ENCODE measurements at places on chromosomes 5 and 9.

GRCh38 chr9:6757132-6757455 is 679 bp upstream of the KDM4C start:
- DNase-seq: peak; percentile 87

GRCh38 chr5:74995926-74996325 is 56.4 kb downstream of the GCNT4 start:
- DNase-seq: no peak

- DNase-seq: peak; percentile 30
Observed at GRCh38 chr5:55771175-55771655, 33.4 kb downstream of the DDX4 start.

- peak; percentile 45 for DNase-seq
Observed at GRCh38 chr9:31185831-31186230, 1198.6 kb upstream of the ACO1 start.

GRCh38 chr5:56876327-56876726 is 33.1 kb upstream of the SETD9 start:
- DNase-seq: peak; percentile 42

- no peak for DNase-seq
Observed at GRCh38 chr5:109876030-109876725, 186.5 kb downstream of the MAN2A1 start.

DNA sequence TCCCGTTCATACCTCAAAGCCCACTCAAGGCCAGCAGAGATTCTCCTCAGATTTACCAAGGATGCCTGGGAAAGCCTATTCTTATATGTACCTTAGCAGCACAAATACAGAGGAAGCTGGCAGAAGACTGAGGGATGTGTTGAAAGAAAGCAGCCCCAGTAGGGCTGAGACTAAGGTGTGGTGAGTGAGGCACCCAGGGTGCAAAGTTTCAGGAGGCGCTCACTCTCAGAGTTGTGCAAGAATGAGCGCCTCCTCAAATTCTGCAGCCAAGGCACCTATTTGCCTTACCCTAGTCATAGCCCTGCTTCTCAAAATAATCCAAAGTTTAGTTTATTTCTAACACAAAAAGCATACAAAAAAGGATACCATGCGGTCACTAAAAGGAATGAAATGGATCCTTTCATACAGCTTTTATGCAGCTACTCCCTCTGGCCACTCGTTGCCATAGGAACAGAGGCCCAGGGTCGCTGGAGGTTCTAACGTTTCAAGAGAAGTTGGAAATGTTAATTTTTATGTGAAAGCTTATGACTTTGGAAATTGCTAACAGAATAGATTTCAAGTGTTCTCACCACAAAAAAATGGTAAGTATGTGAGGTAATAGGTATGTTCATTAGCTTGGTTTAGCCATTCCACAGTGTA is 79.7 kb upstream of the SMIM23 start:
- DNase-seq: no peak

DNA sequence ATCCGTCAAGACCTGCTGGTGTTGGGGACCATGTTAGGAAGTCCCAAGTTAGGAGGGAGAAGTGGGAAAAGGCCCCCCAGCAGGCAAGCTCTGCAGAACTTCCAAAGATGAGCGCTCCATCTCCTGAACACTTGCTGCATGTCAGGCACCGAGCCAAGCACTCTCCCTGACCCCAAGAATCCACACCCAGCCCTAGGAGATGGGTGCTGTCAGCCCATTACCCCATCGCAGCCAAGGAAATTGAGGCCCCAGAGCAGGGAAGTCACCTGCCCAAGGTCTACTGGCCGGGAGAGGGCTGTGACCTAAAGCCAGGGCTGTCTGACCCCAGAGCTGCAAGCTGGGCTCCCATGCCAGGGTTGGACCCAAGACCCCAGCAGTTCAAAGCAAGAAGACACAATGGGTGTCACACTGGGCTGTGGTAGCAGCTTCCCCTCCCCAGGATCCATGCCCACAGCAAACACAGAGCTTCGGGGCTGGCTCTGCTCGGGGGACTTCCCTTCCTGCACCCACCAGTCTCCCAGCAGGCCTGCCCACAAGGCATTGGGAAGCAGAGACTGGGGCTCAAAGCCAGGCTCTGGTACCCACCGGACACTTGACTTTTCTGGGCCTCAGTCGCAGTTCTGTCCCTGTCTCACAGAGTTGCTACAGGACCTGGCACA is 13.5 kb downstream of the EEIG1 start:
- DNase-seq: no peak

GRCh38 chr5:176388444-176389134 is at the start of the genes HIGD2A and NOP16:
Gene HIGD2A (plus strand): TSS chr5:176388751. CDS start chr5:176388820, 69 bp downstream.
Gene NOP16 (minus strand): TSS chr5:176388598. CDS start chr5:176388539, 59 bp downstream.
- peak; percentile 99 for DNase-seq

GRCh38 chr9:6272229-6272598 is 56.0 kb upstream of the TPD52L3 start:
- peak; percentile 96 for DNase-seq

DNA sequence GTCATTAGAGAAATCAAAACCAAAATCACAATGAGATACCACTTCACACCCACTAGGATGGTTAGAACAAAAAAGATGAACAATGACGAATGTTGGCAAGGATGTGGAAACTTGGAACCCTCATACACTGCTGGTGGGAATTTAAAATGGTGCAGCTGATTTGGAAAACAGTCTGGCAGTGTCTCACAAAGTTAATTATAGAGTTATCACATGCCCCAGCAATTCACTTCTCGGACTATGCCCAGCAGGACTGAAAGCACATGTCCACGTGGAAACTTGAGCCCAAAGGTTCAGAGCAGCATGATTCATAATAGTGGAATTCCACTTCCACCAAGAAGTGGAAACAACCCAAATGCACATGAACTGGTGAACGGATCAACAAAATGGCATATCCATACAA is 85.0 kb upstream of the HRH2 start:
- peak; percentile 42 for DNase-seq

GRCh38 chr9:134185536-134186011 is 21.2 kb upstream of the RNU6ATAC start:
- DNase-seq: peak; percentile 11

- peak; percentile 100 for DNase-seq
Observed at GRCh38 chr5:172886974-172887501, 53.0 kb downstream of the ERGIC1 start.

DNA sequence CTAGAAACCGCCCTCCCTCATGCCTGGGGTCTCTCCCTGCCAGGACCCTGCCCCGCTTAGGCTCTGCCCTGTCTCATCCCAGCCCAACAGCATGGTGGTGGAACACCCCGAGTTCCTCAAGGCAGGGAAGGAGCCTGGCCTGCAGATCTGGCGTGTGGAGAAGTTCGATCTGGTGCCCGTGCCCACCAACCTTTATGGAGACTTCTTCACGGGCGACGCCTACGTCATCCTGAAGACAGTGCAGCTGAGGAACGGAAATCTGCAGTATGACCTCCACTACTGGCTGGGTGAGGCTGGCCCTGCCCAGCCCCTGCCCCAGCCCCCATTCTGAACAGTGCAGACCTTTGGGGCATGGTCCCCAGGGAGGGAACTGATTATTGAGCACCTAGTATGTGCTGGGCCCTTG is 33.9 kb downstream of the GSN start:
- DNase-seq: no peak

DNA sequence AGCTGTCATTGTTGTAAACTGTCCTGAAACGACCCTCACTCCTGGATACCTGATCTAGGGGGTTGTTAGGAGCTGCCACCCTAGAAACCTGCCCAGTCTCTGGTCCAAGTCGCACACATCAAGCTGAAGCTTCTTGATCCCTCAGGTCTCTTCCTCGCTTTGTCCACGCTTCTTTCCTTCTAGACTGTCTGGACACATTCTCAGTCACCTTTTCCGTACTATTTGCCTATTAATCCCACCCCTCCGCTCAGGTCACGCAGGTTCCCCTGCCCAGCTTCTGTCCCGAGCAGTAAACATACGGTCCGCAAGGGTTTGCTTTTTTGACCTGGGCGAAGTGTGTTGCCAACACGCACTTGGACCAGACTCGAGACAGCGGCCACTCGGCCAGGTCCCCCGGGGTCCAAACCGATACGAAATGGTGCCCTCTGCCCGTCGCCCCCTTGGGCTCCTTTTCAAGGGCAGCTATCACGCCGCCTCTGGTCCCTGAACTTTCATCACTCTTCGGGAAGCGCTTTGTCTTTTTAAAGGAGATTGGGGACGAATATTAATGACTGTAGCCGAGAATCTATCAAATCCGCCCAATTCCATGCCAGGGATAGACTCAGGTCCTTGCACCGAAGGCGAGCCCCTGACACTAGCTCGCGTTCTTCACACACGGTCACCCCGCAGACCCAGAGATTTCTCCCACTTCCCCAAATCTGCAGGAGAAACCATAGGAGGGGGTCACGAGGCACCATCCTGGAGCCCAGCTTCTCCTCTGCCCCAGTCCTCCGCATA is 814 bp downstream of the PLCXD3 start:
- no peak for DNase-seq

DNA sequence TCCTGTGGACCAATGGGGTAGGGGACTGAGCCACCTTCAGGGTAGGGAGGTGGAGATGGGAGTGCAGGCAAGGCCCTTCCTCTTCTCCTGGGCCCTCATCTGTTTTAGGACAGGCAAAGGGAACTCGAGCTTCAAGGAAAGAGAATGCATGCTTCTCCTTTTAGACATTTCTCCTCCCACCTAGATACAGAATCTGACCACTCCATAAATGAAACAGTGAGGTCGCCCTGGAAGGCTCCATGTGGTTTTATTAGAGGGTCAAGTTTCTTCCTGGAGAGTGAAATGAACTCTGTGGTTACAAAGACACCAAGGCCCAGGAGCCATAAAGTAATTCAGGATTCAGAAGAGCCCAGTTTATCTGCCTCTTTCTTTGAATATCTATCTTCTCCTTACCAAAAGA is 14.9 kb downstream of the LHFPL2 start:
- DNase-seq: no peak

GRCh38 chr5:173967241-173967640 is 21.7 kb upstream of the C5orf47 start:
- no peak for DNase-seq

DNA sequence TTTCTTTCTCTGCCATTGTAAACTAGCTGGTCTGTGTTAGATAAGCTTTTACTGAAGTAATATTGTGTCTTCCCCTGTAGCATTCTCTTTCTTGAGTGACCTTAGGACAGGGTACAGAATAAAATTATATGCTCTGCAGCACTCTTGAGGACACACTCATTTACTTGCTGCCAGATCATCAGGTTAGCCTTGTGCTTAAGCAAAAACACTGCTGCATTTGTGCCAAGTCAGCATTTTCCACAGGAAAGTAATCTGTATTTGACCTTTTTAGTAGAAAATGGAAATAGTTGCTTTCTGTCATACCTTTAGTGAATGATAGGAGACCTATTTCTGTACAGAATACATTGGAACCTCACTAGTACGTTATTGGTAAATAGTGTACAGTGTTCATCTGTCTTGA is 54.2 kb downstream of the LMNB1 start:
- no peak for DNase-seq

GRCh38 chr5:54520438-54520846 is 2.9 kb downstream of the SNX18 start:
- no peak for DNase-seq

DNA sequence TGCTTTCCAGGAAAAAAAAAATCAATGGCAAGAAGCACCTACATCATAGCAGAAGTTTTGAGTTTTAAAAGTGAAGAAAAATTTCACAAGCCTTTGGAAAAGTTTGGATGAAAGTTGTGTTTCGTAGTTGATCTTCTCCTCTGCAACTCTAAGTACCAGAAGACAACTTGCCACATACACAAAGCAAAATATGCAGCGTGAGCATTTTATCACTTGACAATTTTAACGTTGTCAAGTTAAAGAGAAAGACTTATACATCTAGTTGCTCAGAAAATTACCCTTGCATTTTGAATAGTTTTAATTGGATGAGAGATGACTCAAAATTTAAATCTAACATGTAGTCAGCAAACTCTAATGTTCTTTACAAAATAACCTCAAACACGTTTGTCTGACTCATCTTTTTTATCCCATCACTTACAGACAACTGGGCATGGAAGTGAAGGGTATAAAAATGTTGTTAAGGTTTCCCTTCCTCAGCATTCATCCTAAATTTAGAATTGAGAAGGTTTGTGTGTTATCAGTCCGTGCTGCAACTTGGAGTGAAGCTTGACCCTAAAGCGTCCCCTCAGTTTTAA is 213.4 kb downstream of the MARCHF11 start:
- peak; percentile 32 for DNase-seq

- DNase-seq: no peak
Observed at GRCh38 chr5:72009280-72009679, 98.0 kb upstream of the MAP1B start.

Measured in iris pigment epithelial cell (primary cell).